NCI-H1092 (cell line): ENCODE measurements at places on chromosomes 1 and 21.

DNA sequence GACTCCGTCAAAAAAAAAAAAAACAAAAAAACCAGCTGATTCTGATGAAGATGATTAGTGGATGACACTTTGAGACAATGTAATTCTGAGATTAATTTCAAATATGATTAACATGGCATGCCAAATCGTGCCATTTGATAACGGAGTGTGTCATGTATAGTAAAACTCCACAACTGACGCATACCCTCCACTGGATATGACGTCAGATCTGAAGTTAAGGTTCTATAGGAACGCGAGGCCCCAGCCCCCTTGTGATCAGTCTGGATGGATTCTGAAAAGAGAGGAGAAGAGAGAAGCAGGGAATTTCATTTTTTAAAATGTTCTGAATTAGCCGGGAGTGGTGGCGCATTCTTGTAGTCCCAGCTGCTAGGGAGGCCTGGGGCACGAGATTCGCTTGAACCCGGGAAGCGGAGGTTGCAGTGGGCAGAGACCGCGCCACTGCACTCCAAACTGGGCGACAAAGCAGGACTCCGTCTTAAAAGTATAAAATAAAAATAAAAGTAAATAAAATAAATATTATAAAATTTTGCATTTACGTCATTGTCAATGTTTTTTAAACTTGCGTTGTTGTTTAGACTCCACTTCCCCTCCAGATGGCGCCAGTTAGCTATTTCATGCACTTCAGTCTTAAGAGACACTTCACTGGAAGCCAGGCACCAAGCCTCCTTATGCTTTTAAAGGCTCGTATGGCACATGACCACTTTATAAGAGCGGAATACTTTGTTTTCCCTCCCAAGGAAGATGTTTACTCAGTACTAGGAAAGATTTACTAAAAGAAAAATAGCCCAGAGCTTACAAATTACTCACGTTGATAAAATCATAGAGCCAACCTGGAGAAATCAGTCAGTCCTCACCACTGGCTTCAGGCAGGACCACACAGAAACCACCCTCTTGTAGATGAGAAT is 65.5 kb downstream of the UBE2U start:
- peak; percentile 42 for DNase-seq

- DNase-seq, result no peak
Measured at GRCh38 chr1:7389906-7390603, 381.0 kb upstream of the VAMP3 start.

GRCh38 chr1:99228153-99228552 is 36.1 kb upstream of the PLPPR4 start:
- no peak for DNase-seq

GRCh38 chr1:27602462-27603308 is 1.3 kb downstream of the AHDC1 start:
- peak; percentile 48 for DNase-seq

GRCh38 chr1:106249365-106249764 is 807.1 kb upstream of the PRMT6 start:
- no peak for DNase-seq

GRCh38 chr21:45152265-45152746 is 77.9 kb downstream of the ADARB1 start:
- no peak for DNase-seq

GRCh38 chr1:244954359-244954758 is 90.0 kb upstream of the HNRNPU start:
- DNase-seq, result no peak

DNA sequence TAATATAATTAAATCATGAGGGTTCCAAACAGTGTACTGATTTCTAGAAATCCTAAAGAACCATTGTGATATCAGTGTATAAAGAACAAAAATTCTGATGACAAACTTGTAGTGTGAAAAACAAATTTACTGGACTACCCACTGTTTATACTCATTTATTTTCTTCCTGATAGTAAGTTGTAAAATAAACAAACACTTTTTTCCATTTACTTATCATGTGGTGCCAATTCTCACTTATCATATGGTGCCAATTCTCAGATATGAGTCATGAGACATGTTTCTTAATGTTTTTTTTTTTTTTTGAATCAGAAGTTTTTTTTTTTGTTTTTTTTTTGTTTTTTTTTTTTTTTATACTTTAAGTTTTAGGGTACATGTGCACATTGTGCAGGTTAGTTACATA is 137.7 kb downstream of the LEPR start:
- DNase-seq, result no peak

GRCh38 chr1:47725000-47725473 is 272.1 kb downstream of the TRABD2B start:
- no peak for DNase-seq

GRCh38 chr1:190244406-190244805 is 233.3 kb downstream of the BRINP3 start:
- no peak for DNase-seq

- DNase-seq, result no peak
Measured at GRCh38 chr21:34766862-34767261, 98.1 kb downstream of the CLIC6 start.

DNA sequence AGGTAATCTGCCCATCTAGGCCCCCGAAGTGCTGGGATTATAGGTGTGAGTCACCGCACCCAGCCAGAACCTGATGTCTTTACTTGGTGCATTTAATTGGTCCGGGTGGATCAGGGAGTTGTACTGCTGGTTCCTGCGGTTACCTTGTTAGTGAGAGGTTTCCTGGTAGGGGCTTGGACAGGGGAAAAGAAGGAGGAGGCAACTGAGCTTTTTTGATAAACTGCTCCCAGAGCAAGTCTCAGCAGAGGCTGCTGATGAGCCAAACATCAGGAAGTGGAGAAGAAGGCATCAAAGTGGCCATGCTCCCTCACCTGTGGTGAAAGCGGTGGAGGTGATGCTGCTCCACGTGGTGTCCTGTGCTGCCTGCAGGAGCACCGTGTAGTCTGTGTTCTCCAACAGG is 161.5 kb upstream of the KIAA0040 start:
- no peak for DNase-seq

DNA sequence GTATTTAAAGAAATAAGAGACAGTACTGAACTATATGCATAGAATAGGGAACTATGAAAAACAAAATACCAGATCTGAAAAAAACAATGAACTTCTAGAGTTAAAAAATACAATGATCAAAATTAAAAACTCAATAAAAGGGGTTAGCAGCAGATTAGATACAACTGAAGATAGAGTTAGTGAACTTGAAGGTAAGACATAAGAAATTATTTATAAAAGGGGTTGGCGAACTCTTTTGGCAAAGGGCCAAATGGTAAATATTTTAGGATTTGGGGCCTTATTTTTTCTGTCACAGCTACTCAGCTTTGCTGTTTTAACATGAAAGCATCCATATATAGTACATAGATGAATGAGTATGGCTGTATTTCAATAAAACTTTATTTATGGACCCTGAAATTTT is 111.4 kb downstream of the ST3GAL3 start:
- no peak for DNase-seq

DNA sequence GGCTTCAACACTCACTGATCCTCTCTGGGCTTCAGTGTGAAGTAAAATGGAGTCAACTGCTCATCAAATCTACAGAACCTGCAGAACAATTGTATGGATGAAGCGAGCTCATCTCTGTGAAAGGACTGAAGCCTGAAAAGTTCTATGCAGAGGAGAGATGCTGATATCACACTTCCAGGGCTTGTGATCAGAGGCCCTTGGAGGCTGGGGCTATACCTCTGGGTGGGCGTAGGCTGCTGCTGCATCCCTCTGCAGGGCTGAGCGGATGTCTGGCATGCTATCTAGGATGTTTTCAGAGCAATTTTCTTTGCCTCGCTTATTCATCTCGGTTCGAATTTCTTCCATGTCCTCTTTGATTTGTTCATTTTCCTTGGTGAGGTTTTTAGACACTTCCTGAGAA is 17.6 kb downstream of the OLFML2B start:
- no peak for DNase-seq

- no peak for DNase-seq
Measured at GRCh38 chr1:172952516-172952915, 98.2 kb downstream of the TNFSF18 start.

DNA sequence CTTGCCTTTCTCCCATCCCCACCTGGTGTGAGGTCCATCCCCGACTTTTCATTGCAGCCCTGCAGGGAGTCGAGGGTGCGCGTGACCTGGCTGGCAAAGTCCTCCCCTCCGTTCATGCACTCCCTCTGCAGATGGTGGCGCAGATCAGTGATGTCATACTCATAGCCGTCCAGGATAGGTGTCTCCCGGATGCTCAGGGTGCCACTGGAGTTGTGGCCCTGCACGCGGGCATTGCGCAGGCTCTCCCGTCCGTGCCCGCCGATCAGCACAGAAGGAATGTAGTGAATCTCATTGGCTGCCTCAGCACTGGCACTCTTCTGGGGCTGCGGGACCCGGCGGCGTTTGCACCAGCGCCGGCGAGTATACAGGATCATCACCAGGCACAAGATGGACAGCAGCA is 132.1 kb downstream of the ASTN1 start:
- no peak for DNase-seq

DNA sequence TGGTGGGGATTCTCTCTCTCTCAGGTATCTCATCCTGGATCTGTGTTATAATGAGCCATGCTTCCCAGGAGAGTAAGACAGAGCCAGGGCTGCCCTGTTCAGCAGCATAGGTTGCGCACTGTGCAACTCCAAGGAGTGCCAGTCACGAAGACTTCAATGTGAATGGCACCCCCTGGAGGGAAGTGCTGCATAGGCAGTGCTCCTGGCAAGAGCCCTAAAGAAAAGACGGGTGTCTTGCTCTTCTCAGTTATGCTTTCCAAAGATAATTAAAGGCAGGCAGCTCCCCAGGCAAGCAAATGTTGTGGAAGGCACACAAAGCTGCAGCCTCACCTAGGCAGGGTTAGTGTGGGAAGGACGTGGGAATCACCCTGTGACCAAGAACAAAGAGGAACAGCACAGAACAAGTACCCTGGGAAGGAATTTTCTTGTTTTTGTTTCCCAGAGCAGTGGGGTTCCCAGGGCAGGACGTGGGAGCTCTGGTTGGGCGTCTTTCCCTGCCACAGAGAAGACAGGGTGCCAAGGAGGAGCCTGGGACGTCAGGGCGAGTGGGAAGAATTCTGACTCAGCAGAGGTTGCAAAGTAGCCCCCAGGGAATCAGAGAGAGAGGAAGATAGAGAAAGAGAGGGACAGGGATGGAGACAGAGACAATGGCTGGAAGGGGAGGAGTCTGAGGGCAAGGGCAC is 120.9 kb downstream of the KCNN3 start:
- DNase-seq, result no peak

- no peak for DNase-seq
Measured at GRCh38 chr1:156213644-156213966, 798 bp downstream of the PMF1 start.

DNA sequence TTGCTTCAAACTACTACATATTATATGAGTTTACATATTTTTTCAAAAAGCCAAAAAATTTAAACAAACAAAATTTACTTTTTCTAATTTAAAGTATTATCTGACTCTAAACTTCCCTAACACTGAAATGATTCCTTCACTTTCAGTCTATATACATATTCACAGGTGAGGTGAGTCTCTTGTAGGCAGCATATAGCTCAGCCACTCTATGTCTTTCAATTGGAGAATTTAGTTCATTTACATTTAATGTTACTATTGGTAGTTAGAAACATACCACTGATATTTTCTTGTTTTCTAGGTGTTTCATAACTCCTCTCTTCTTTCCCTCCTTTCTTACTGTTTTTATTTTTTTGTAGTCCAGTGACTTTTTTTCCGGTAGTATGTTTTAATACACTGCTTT is 387.1 kb downstream of the MRPL39 start:
- DNase-seq, result no peak

DNA sequence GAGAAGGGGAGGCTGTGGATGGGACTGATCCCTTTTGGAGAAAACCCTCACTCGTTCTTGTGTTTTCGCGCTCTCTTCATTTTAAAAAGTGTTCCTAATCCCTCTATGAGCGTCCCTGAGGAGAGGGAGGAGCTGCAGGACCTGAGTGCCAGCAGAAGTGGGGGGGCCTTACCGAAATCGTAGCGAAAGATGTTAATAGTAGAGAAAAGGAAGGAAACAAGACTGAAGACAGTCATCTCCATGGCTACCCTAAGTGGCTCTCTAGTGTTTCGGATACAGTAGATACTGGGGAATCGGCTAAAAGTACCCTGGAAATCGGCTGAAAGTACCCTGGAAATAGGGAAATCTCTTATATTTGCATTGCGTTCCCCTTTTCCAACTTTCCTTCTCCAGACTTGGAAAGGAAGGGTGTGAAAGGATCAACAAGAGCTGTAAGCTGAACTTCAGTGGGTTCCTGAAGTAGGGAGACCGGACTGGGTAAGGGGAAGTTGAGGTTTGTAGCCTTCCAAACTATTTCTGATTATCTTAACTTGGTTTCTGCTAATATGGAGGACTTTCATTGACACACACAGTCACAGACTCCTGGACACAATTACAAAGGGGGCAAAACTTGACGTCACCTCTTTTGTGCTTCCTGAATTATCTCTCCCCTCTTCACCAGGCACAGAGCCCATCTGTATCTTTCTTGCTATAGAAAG is 486 bp upstream of the DSTYK start:
- no peak for DNase-seq

DNA sequence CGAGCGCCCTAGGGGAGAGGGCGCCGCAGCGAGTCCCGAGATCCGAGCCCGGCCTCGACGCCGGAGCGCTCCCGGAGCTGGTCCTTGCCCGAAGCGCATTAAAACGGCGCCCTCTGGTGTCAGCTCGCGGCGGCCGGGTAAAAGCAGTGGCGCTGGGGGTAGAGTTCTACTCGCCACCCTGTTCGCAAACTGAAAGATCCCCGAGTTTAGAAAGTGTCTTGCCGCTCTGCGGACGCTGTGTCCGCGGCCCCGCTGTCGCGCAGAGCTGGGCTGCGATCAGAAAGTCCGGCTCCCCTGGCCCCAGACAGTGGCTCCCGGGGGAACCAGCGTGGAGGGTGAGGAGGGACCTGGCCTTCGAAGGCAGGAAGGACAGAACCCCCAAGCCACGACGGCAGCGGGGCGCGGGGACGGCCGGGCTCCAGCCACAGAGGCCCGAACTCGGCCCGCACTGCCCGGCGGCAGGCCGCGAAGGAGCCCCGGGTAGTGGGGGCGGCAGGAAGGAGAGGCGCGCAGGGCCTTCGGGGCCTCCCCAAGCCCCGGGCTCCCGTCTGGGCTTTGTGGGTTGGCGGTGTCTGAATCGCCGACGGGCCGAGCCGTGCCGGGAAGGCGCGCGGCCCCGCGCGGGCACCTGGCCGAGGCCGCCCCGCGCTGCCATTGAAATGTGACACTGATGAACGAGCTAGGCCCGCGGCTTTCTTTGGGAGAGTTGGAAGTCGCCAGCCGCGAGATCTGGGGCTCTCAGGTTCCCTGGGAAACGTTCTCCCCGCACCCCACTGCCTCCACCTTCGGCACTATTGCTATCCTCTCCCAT is 39.1 kb upstream of the NFIA start:
- DNase-seq, result no peak

GRCh38 chr1:220410611-220411010 is 117.3 kb upstream of the MARK1 start:
- no peak for DNase-seq
